Epithelial cell of prostate (primary cell): ENCODE measurements at places on chromosomes 2 and 18.

DNA sequence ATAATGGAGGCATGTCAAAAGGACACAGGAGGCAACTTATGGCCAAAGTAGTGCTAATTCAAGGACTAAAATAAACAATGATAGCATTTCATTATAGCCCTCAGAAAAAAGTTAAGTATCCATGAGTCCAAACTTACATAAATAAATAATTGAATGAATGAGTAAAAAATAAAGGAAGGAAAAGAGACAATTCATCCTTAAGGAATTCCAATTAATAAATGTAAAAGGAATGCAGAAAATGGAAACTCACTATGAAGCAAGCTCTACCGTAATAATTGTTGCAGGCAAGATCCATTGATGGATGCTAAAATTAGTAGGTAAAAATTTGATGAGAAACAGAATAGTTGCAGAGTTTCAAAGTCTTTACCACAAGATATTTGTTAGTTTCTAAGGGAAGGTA, 88.2 kb upstream of the RAPGEF4 start:
- no peak for DNase-seq

GRCh38 chr2:168939918-168940317, 38.8 kb downstream of the G6PC2 start:
- no peak for DNase-seq

DNA sequence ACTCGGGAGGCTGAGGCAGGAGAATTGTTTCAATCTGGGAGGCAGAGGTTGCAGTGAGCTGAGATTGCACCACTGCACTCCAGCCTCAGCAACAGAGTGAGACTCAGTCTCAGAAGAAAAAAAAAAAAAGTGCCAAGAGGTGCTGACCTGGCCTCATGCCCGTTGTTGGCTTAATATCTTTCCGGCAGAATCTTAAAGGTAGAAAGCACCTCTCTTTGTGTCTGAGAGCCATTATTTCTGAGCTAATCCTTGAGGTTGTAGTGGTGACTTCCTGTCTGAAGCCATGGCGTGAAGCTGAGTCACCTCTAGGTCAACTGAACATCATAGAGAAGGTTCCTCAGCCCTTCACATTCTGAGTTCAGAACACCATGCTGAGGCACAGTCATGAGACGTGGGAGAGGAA, 60.4 kb downstream of the WDSUB1 start:
- DNase-seq, result peak; percentile 27

GRCh38 chr18:22681908-22682307, 251.2 kb upstream of the RBBP8 start:
- DNase-seq, result no peak

DNA sequence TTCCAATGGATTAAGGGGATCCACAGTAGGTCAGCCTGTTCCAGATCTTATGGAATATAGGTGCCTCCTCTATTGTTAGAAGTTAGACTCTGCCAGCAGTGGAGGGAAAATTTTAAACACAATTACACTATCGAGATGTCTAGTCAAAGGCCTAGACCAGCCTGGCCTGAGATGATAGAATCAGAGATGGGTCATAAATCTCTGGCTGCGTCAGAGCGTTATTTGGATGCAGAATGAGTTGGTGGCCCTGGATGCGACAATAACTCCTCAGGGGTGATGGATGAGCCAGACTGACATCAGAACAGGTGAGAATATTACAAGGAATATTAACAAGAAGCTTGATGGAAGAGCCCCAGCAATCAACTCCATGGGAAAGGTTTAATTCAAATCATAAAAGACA, 149.3 kb upstream of the TCF4 start:
- DNase-seq, result no peak

DNA sequence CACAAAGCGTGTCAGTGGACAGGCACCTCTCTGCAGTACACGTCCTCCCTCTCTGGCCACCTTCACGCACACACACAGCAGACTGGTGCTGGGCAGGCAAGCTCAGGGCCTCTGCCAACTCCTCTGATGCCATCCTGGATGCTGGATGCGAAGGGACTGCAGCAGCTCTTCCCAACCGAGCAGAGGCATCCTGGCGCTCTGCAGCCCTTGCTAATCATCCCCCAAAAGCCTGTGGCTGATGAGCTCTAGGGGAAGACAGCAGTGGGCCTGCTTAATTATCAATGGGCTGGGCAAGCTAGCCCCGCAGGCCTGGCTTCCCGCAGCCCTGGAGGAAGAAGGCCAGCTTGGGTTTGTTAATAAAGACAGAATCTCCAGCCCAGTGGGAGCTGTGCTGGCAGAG, 71.3 kb upstream of the TEX51 start:
- DNase-seq, result no peak

DNA sequence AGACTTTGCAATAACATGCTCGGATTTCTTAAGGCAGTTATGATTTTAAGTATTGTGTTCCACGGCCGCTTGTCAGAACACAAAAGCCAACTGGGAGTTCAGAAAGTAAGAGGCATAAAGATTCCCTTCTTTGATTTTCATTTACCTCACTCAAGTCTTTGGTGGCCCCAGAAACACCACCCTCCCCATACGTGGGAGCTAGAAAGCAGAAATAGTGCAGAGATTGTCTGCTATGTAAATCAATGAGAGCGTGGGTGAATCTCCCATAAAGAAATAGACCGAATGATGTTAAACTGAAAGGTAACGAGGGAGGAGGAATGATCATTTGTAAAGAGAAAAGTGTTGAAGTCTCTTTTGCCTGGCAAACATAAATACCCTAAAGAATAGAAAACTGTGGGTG, 322.1 kb upstream of the ETAA1 start:
- no peak for DNase-seq

GRCh38 chr2:16324544-16324937, 341.1 kb downstream of the CYRIA start:
- DNase-seq, result no peak

DNA sequence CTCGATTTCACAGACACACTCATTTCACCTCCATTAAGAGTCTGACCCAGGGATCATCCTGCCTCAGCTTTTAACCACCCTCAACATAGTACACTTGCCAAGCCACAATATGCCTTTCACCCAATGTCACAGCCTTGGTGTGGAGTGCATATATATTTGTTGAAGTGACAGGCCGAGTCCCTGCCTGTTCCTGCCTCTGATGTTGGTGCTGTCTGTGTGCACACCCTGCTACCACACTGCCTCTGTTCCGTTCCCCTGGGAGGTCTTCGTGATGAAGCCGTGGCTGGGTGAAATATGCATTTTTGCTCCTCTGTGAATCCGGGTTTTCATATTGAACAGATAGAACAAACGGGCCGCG, 90.3 kb downstream of the RNF144A start:
- no peak for DNase-seq

DNA sequence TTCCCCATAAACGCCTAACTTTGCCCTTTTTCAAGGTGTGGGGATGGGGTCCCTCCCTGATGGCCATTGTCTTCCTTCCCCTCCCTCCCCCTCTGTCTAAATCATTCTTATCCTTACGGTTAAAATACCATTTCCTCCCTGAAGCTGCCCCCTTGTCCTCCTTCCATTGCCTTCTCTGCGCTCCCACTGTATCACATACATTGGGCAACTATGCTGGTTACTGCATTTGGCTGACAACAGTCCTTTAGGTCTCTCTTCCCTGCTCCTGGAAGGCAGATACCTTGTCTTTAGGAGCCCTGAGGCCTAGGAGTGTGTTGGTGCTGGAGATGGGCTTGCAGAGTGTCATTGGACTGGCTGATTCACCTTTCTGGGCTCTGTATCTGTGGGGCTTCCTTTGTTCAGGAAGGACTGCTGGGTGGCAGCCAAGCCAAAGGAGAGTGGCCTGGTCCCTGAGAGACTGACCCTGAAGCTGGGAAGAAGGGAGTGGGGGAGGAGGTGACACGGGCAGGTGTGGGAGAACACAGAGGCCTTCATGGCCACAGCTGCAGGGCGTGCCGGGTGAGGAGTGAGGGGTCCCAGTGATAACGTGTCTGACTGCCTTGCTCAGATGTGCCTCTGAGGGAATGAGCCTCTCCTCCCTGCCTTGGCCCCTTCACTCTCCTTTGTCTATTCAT, 2.2 kb downstream of the WNT6 start:
- DNase-seq, result no peak

- no peak for DNase-seq
Measured at GRCh38 chr18:67211646-67212045, 304.9 kb downstream of the DSEL start.

DNA sequence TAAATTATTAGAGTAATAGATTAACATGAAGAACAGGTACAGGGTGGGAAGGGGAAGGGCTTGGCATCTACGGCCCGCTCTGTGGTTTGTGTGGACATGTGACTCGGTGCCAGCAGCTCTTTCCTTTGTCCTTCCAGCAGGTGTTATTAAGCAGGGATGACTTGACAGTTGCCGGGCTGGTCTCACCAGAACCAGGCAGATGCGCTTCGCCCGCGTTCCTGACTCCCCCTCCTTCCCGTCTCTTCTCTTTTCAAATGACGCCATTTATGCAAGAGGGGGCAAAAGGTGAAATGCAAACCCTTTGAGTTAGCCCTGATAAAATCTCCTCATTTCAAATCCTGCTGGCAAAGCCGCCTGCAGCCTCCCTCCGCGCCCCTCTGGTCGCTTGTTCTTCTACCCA, 38.9 kb upstream of the MGAT4A start:
- DNase-seq, result no peak

DNA sequence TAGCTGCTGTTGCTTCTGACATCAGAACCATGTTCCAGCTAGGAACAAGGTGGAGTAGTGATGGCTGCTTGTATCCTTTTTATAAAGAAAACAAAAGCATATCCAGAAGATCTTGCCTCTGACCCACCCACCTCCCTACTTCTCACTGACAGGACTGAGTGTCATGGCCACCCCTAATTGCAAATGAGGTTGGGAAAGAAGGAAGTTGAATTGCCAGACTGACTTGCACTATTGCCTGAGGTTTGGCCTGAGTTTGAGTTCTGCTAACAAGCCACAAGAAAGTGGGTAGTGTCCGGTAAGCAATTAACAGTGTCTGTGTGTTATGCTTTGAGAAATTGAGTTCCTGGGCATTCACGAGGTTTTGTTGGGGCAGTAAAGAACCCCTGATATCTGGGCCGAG, 22.8 kb downstream of the SGPP2 start:
- no peak for DNase-seq

DNA sequence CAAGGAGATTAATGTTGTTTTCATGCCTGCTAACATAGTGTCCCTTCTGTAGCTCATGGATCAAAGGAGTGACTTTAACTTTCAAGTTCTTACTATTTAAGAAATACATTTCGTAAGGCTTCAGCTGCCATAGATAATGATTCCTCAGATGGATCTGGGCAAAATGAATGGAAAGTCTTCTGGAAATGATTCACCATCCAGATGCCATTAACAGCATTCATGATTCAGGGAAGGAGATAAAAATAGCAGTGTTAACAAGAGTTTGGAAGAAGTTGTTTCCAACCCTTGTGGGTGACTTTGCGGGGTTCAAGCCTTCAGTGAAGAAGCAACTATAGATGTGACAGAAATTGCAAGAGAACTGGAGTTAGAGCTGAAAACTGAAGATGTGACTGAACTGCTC, 17.0 kb downstream of the VRK2 start:
- no peak for DNase-seq

DNA sequence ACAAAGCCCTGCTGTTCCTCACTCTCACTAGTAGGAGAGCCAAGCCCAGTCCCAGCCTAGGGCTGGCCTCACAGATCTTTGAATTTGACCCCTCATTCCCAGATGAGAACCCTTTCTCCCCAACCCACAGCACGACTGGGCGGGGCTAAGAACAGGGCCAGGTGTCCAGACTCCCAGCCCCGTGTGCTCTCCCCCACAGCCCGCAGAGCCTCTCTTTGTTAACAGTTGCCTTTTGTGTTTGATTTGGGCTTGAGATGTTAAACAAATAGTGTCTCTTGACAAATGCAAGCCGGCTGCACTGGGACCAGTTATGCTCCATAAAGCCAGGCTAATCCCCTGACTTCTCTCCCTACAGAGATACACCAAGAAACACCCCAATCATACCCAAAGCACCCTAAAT, 4.7 kb upstream of the KCNK3 start:
- DNase-seq, result no peak

- DNase-seq, result no peak
Measured at GRCh38 chr18:76434452-76434851, 60.6 kb downstream of the ZNF516 start.

DNA sequence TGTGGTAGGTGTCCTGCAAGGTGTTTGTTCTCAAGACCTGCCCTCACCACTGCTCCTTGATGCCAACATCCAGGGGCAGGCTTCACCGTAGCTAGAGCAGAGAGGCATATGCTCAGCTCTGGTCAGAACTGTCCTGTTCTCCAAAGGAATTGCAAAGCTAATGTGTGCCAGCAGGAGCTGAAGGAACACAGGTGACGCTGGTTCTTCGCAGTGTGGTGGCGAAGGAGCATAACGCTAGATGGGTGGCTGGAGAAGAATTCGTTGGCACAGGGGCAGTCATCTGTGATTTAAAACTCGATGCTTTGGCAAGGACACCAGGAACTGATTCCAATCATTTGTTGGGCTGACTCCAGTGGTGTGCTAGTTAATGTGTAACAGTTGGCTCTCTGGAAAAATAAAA, 11.4 kb upstream of the PER2 start:
- DNase-seq, result no peak

DNA sequence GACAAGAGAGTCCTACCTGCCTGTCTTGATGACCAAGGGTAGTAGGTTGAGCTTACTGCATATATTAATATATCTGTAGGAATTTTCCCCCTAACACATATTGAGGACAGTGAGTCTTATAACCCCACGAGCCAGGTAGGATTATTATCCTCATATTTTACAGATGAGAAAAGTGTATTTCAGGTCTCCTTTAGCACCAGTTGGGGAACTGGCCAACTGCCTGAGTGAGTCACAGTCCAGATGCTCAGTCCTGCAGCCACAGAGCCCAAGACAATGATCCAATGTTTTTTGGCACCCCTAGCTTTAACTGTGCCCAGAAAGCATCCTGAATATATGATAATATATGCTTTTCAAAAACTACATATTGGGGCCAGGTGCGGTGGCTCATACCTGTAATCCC, 30.8 kb upstream of the GLS start:
- no peak for DNase-seq

- peak; percentile 24 for DNase-seq
Measured at GRCh38 chr2:31138037-31138962, at the start of gene GALNT14. TSS of gene GALNT14 (minus strand) at chr2:31138440. CDS start at chr2:31138086, 354 bp downstream.

GRCh38 chr18:37639846-37640245, 74.2 kb upstream of the CELF4 start:
- DNase-seq, result no peak

GRCh38 chr2:67485431-67485830, 88.3 kb downstream of the ETAA1 start:
- DNase-seq, result no peak

DNA sequence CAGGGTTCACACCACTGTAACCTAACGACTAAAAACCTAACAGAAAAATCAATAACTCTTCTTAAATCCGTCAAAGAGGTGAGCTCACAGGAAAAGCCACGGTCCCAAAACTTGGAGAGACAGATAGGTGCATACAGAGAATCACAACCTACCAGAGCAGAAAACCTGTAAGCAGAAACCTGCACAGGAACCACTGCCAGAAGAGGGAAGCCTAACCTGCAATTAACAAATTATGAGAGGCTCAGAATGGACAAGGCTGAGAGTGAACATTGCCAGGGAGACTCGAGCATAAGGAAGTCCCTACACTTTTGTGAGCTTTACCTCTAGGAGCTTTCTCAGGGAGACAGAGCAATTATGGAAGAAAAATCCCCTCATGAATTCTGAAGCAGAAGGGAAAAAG, 156.2 kb upstream of the NETO1 start:
- no peak for DNase-seq

- DNase-seq, result no peak
Measured at GRCh38 chr18:26407736-26408601, 140.4 kb downstream of the KCTD1 start.
